ENCODE measurements at places on chromosomes 12 and 14.

GRCh38 chr14:72559202-72559601 is 334.7 kb downstream of the DPF3 start:
- DNase-seq, result no peak

DNA sequence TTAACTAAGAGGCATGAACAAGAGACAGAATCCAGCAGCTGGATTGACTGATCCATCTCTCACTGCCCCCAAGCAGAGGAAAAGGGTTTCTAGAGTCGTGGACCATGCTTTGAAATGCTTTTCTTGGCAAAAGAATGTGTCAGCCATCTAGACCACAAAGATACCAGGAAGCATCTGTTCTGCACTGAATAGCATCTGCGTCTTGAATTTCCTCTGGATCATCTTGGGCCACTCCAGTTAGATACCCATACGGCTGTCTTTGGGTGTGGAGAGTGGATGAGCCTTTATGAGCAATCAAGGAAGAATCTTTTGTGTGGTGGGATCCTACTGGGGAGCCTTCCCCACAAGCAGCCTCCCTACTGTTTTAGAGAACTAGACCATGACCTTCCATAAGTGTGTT is 16.0 kb upstream of the RFX4 start:
- DNase-seq, result no peak

DNA sequence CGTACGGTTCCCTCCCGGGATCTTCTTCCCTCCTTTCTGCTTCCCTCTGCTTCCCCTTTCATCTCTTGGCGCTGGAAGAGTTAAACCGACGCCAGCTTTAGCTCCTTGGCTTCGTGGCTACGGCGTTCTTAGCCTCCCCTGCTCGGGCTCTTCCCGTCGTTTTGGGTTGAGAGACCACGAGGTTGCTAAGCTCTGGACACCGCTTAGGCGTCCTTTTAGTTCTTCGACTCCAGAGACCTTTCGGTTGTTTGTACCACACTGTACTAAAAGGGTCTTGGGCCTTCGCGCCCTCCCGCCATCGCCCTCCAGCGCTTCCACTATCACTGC is 545 bp downstream of the CPSF2 start:
- no peak for DNase-seq

DNA sequence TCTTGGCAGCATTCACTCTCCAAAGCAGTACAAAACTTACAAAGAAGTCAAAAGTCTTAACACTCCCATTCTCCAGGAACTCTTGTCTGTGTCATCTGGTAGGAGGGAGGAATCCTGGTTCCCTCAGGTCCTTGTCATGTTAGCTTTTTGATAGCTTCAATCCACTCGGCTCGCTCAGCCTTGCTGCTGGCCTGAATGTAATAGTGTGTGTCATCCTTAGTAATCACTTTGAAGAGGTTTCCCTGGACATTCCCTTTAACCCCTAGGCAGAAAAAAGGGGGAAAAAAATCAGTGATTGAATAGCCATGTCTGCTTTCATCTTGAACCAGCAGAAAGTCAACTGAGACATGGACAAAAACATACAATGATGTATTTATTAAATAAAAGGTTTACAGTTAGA is 24.8 kb downstream of the PLEK2 start:
- DNase-seq, result no peak

GRCh38 chr12:19387161-19387560 is 52.1 kb upstream of the AEBP2 start:
- no peak for DNase-seq

GRCh38 chr12:68521848-68522502 is 88.7 kb upstream of the RAP1B start:
- no peak for DNase-seq

GRCh38 chr14:101721951-101722661 is 39.4 kb upstream of the PPP2R5C start:
- DNase-seq, result peak; percentile 43

DNA sequence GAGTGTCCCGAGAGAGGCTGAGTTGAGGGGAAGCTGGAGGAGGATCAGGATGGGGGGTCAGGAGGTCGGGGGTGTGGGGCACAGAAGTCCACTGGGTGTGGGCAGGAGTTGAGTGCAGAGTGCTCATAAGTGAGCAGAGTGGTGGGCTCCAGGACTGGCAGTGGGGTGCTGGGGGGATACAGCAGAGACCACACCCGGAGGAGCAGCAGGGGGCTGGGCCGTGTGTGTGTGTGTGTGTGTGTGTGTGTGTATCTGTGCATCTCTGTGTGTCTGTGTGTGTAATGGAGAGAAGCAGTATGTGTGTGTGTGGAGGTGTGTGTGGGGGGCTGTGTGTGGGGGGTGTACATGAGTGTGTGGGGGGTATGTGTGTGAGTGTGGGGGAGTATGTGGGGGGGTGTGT is 4.9 kb upstream of the NUDT14 start:
- no peak for DNase-seq

GRCh38 chr12:52087961-52088820 is 8.7 kb downstream of the SMIM41 start:
- DNase-seq, result no peak

GRCh38 chr12:70157099-70157498 is 86.1 kb upstream of the CNOT2 start:
- DNase-seq, result no peak

- DNase-seq, result no peak
These were observed 8.8 kb upstream of the KIF26A start for GRCh38 chr14:104129556-104129955.

GRCh38 chr14:104505085-104506074 is 74.2 kb upstream of the C14orf180 start:
- no peak for DNase-seq

Data from stimulated activated CD8-positive, alpha-beta memory T cell treated with anti-CD3 and anti-CD28 coated beads, Interleukin-4, amount 100 ng/mL, for 1 hour (primary cell).